ENCODE measurements at places on chromosomes 5 and 9.

GRCh38 chr5:56669534-56670483, 145.5 kb upstream of the MAP3K1 start:
- DNase-seq: no peak

DNA sequence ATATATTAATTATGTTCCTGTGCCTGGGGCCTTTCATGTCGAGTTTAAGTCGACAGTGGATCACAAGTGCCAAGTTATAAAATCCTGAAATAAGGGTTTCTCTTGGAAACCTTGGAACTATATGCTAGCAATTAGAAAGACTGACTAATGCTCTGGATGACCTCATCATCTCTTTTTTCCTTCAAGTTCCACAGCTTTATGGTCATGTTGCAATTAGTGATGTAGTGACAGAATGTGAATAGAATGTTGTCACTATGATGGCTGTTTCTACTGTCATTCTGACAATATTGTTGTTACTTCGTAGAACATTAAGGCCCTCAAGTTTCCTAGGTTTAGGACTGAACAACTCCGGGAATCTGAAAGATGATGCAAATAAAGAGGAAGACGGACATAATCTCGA, 368.0 kb upstream of the SEMA6A start:
- DNase-seq: no peak

DNA sequence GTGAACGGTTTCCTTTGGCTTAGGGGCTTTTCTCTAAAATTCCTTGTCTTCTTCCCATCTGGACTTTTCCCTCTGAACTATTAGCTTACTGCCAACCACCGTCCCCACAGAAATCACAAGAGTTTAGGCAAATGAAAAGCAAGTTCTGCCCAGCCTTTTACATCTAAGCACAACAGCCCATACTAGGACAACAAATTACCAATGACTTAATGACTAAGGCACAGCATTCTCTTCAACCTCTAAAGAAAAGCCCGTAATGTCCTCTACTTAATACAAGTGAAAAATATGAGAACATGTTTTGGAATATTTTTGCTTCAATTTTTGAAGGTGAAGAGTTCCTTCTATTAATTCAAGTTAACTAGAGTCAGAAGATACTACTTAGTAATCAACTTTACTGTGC, 1.2 kb downstream of the ZBTB5 start:
- DNase-seq: no peak

DNA sequence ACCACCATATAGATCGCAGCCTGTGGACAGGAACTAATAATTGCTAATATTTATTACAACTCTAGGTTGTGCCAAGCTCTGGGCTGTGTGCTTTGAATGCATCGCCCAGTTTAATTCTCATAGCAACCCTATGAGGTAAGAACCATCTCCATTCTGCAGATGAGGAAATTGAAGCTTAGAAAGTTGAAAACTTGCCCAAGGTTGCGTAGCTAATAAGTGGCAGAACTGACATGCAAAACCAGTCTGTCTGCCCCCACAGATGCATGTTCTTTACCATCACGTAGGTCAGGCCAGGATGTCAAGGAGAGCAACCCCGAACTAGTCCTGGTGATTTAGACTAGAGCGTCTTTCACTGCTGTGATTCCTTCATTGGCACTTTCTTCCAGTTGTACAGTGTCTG, 15.6 kb downstream of the WWC1 start:
- DNase-seq: no peak

GRCh38 chr5:96783326-96783725, 24.4 kb downstream of the ERAP1 start:
- DNase-seq: no peak

DNA sequence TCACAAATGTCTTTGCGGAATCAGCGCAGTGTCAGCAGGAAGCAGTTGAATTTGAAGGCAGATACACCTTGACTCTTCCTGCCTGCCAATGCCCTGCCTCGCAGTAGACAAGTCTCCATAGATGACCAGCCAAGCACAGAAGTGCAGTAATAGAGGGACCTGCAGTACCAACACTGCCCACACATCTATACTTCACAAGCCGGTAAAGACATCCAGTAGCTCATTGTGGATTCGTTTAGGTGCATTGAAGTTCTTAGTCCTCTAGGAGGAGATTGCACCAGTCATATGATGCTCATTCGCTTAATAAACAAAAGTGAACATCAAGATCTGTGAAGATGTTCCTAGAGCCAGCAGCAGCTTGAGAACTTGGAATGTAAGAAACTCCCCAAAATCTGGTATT, 7.1 kb upstream of the IFNA2 start:
- no peak for DNase-seq

GRCh38 chr5:107646418-107646817, 24.3 kb downstream of the EFNA5 start:
- DNase-seq: no peak

DNA sequence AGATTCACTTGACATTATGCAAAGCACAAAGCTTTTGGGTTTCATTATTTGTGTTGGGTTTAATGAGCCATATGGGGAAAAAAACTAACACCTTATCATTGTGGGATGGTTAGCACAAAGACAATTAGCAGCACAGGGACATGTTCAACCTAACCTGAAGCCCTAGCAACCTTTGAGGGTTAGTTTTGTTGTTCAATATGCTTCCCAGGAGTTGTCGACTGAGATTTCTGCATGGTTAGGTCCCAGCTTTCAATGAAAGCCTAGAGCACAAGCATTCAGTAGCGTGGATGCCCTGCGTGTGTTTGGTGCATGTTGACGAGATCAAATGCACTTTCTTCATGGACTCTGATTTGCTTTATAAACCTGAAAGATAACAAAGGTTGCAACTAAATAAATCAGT, 565.2 kb upstream of the TLE4 start:
- DNase-seq: no peak

- no peak for DNase-seq
These were observed 5.8 kb upstream of the CRHBP start for GRCh38 chr5:76947082-76947503.

- DNase-seq: no peak
These were observed 97.8 kb upstream of the SLC44A1 start for GRCh38 chr9:105146677-105147076.
